Activated T-cell treated with anti-CD3 and anti-CD28 coated beads for 48 hours (primary cell): ENCODE measurements at places on chromosomes 5 and 9.

- DNase-seq, result no peak
Measured at GRCh38 chr9:119257592-119257991, 111.6 kb downstream of the BRINP1 start.

DNA sequence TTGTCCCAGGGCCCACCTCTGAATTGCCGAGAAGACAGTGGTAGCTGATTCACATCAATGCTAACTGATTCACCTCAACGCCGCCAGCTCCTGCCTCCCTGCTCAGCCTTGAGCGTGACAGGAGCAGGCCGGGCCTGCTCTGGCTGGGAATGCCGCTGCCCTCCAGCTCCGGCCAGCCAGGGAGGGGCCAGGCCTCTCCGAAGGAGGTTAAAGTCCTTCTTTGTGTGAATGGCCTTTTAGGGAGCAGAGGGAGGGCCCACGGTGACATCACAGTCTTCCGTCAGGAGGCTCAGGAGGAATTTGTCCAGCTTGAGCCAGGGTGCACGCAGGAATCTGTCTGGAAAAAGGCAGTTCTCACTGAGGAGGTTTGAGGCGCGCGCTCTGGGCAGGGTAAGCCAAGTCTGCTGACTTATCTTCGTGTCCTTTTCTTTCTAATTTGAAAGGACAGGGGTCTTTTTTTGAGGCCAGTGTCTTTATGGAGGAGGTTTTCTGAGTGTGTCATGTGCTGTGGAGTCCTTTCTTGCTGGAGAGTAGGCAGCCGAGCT, 82.7 kb downstream of the C9orf152 start:
- no peak for DNase-seq

DNA sequence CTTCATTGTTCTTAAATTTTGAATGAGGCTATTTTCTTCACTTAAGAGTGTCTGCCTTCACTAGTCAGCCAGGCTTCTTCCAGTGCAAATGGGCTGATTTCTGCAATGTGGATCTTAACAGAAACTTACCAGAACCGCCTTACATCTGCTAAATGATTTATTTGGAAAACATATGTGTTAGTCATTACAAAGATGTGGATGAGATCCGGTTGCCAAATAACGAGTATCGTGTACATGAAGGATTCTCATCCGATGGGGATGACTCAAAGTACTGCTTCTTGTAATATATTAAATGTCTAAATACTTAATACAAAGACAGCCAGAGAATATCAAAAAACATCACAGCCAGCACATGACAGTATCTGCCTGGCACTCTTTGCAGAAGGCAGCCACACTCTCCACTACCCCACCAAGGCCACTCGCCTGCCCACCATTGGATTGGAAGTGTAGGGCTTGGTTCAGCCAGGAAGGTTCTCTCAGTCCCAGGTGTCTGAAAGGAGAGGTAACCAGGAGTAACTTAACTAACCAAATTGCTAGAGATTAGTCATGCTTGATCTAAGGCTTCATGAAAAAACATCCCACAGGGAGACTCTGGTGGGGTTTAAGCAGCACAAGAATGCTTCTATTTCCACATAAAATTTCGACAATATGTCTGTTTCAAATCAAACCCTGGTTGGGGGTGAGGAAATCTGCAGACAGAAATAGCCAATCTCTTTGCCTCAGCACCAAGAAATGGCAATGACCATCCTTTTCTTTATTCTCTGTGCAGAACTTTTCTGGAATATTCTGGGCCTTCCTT, 174.8 kb downstream of the GADD45G start:
- DNase-seq, result no peak

GRCh38 chr5:67082941-67083340, 113.7 kb downstream of the CD180 start:
- no peak for DNase-seq

GRCh38 chr5:174045470-174046025, at the start of gene NSG2:
Gene NSG2 (plus strand): TSS chr5:174045706. CDS start chr5:174046756, 1,050 bp downstream.
- peak; percentile 29 for DNase-seq

- DNase-seq, result no peak
Measured at GRCh38 chr5:122901346-122901745, 55.9 kb downstream of the SNX24 start.

DNA sequence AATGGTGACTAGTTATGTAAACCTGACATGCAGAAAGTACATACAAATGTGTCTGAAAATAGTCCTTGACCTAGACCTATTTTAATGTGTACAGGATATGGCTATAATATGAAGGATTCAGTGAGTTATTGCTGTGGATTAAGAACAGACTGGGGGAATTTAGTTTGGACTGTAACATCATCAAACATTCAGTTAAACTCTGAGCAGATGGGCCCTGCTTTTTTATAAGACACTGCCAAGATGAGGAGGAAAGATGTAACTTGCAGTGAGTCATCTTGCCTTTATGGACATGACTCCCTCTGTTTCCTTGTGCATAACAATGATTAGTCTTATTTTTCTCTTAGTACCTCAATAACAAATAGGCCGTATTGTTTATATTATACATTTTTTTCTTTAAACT, 12.2 kb downstream of the PPP3R2 start:
- no peak for DNase-seq

- DNase-seq, result no peak
Measured at GRCh38 chr5:68382640-68383039, 167.1 kb downstream of the PIK3R1 start.
